ENCODE measurements at places on chromosomes 7 and 10.

- DNase-seq: no peak
Observed at GRCh38 chr7:41183741-41184140, 519.1 kb downstream of the INHBA start.

- DNase-seq: no peak
Observed at GRCh38 chr10:120702032-120702431, 149.1 kb upstream of the WDR11 start.

DNA sequence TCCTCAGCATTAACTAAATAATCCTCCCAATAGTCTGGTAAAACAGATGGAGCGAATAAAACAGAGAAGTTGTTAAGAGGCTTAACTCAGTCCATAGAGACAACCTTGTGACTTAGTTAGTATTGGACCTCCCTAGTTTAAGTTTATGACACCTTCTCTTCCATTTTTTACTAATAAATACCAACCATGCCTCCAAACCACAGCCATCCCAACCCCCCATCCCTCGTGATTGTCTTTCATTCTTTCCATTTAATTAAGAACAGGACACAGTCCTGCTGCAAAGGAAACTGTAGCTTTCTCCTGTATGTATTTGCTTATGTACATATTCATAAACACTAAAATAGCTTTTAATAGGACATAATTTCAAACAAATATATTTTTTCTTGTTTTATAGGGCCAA, 238.2 kb downstream of the SEMA3D start:
- DNase-seq: no peak

GRCh38 chr7:6636741-6637543, at the start of gene ZNF316:
TSS of gene ZNF316 (plus strand) at chr7:6637318. CDS start at chr7:6642410, 5,092 bp downstream.
- no peak for DNase-seq

- DNase-seq: no peak
Observed at GRCh38 chr7:12765431-12766100, 78.1 kb downstream of the ARL4A start.

DNA sequence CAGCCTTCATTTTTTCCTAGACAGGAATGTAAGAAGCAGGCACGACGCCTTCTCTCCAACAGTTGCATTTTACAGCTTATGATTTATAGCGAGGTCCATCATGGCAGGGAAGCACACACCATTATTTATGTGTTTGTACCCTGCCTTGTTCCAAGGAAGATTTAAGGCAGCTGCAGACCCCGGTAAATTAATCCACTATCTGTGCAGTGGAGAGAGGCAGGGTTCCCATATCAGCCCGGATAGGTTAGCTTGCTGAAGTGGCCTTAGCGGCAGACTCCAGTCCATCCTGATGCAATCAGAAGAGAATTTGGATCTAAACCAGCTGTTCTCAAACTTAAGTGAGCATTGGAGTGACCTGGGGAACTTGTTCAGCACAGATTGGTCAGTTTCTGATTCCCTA, 359.4 kb downstream of the GALNT17 start:
- DNase-seq: no peak

GRCh38 chr10:33334805-33335550, 511 bp upstream of the NRP1 start:
- no peak for DNase-seq

GRCh38 chr10:50508315-50509051, 115.3 kb downstream of the SGMS1 start:
- DNase-seq: no peak

DNA sequence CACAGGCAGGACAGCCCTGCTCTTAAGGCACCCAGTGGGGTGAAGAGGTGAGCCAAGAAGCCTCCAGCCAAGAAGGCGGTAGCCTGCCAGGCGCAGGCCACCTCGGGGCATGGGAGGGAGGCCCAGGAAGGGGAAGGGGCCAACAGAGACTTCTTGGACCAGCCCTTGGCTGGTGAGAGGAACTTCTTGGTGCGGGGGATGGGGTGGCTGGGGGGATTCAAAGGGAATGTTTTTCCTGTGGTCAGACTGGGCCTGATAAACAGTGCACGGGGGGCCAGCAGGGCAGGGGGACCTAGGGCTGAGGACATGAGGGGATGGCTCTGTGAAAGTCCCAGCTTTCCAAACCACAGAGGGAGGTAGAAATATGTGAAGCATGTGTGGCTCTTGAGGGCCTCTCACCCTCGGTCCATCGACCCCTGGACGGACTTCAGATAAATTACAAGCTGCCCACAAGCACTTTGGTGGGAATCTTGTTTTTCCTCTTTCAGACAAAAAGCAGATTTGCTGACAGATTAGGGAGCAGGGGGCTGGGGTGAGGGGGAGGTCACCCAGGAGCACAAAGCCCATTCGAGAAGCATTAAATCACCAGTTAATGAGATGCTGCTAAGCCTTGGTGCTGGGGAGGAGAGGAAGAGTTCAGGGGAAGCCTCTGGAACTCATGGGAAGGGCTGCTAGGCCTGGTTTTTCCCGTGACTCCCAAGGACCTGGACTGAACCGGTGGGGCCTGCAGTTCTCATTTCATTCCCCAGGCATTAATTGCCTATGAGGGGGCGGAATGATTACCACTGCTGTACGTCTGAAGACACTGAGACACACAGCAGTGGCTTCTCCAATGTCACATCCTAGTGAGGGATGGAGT, 11.3 kb downstream of the CRYGN start:
- DNase-seq: no peak

DNA sequence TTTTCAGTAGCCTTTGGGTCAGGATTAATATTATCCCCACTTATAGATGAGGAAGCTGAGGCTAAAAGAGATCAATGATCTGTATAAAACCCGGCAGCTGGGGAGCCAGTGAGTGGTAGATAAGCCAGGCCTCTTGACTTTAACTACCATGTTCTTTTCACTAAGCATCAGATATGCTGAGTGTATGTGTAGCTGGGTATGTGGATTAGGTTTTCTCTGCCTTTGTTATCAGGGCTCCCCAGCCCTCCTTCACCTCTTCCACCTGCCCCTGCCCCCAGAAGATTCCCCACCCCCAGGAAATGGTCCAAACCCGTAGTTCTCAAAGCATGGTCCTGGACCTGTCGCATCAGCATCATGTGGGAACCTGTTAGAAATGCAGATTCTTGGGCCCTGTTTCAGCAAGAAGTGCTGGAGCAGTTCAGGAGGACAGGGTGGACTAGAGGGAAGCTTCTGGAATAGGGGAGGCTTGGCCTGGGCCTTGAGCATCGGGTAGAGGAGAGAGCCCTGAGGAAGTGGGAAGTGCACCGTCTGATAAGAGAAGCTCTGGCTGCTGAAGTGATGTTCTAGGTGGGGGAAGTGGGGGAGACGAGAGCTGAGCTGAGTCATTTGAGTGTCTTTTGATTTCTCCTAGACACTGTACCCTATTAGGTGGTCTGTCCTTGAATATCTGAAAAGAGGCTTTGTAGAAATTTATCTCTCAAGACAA, 101.3 kb downstream of the HIF1AN start:
- DNase-seq: no peak

- no peak for DNase-seq
Observed at GRCh38 chr10:26566525-26567350, 128.6 kb downstream of the APBB1IP start.

GRCh38 chr7:70319057-70319456, 720.8 kb downstream of the AUTS2 start:
- no peak for DNase-seq

- DNase-seq: peak; percentile 37
Observed at GRCh38 chr7:19107356-19108146, 9.9 kb downstream of the TWIST1 start.

- DNase-seq: no peak
Observed at GRCh38 chr7:76506081-76506440, 4.3 kb upstream of the UPK3B start.

GRCh38 chr10:90125456-90126255, 424.3 kb downstream of the KIF20B start:
- DNase-seq: peak; percentile 59

GRCh38 chr10:80504897-80505465, 32.7 kb upstream of the SH2D4B start:
- DNase-seq: no peak

DNA sequence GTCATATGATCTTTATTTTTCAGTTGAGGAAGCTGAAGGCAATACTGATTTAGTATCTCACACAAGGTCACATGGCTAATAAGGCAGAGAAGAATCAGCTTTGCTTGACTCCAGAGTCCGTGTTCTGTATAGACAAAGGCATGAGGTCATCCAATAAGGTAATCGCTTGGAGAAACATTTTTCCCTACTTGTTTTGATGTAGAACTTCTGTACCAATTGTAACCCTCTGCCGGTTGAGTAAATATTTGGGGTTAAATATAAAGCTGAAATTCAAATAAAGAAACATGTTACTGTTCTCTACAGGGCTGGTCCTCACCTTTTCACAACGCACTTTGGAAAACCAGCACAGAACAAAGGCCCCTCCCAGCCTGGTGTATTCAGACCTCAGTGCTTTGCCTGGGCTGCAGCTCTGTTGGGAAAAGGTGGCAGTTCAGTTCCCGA, 83.0 kb upstream of the INSYN2A start:
- DNase-seq: no peak

GRCh38 chr10:51960494-51960895, 261.1 kb upstream of the CSTF2T start:
- DNase-seq: peak; percentile 22

- DNase-seq: no peak
Observed at GRCh38 chr10:86775056-86775869, 18.8 kb downstream of the BMPR1A start.

- peak; percentile 41 for DNase-seq
Observed at GRCh38 chr7:105782391-105783042, 93.9 kb downstream of the ATXN7L1 start.

- peak; percentile 80 for DNase-seq
Observed at GRCh38 chr10:5944389-5945189, 32.8 kb downstream of the IL15RA start.

GRCh38 chr10:118324140-118324539, 18.0 kb downstream of the FAM204A start:
- DNase-seq: no peak

DNA sequence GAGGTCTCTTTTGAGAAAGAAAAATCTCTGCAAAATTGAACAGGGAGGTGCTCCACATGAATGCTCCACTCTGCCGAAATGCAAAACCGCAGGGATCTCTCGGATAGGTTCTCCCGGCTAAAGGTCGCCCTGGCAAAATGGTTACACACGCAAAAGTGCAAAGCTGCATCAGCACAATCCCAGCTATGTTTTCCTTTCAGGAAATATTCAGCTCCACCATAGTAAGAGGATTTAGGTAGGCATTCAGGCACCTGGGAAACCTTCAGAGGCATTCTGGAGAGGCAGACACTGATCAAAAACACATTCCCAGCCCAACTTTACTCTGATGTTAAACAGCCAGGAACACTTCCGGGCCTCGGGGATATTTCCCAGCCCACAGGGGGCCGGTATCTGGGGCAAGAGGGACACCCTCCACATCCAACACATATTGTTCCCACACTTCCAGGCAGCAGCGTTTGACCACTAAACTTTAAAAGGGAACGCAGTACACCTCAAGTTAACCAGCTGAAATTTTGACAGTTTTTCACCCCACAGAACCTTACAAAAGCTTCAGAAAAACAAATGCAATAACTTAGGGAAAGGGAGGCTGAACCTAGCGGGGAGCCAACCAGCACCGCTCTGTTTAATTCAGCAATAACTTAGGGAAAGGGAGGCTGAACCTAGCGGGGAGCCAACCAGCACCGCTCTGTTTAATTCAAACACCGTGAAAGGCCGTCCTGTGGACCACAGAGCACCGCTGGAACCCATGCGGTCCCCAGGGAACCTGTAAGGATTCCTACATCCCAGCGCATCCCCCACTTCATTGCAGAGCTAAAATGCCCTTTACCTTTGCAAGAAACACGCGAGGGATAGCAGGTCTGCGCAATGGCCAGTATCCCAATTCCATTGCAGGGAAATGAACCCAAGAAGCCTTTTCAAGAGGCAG, 45.9 kb downstream of the TNS3 start:
- DNase-seq: no peak

DNA sequence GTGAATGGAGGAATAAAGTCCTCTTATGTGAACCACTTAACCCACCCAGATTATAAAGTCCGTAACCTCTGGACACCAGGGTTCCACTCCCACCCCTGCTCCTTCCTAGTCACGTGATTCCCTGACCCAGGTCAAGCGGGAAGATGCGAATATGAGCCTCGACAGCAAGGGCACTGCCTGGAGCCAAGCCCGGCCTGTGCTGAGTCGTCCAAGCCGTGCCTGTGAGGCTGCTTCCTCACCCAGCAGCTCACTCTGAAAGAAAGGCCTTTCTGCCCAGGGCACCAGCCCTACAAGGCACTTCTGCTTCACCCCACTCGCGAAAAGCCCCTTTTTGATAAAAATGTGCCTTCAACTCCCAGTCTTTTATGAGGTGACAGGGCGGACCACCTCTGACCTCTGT, 85.8 kb downstream of the CYTH3 start:
- no peak for DNase-seq

GRCh38 chr7:99559175-99559915, 903 bp downstream of the ZNF655 start:
- no peak for DNase-seq

DNA sequence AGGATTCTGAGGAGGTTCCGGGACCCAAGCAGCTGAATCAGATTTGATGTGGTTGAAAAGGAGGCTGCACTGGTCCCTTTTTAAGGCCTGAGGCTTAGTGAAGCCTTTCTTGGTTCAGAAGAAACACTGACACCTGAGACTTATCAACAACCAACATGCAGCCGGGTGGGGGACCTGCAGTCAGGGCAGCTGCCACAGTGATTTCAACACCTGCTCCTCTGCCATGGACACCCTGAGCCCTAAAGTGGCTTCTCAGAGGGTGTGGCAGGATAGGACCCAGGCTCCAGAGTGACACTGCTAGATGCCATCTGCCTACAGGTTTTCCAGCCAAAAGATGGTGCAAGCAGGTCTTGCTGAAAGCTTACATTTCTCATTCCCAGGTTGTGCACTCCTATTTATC, 99.3 kb downstream of the COL13A1 start:
- DNase-seq: no peak

- DNase-seq: no peak
Observed at GRCh38 chr10:128664729-128665128, 538.5 kb upstream of the MKI67 start.

GRCh38 chr7:142722248-142722794, 27.0 kb upstream of the PRSS1 start:
- DNase-seq: no peak

DNA sequence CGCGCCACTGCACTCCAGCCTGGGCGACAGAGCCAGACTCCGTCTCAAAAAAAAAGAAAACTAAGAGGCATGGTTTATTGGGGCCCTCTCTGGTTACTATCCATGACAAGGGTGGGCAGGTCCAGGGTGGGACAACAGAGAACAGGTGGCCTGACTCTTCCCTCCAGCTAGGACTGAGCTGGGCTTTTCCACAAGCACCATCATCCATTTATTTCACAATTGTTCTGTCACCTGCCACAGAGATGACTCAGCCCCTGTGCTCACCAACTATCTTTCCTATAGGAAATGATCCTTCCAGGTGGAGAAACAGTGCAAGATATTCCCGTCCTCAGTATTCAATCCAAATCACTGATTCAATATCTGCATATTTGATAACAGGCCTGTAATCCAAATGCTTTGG, 44.9 kb upstream of the MYL10 start:
- DNase-seq: no peak

- DNase-seq: no peak
Observed at GRCh38 chr10:88624840-88625239, 38.3 kb downstream of the LIPJ start.

GRCh38 chr7:114508086-114508485, 93.5 kb downstream of the FOXP2 start:
- DNase-seq: no peak

Measured in HS-5 (cell line).